ENCODE measurements at places on chromosomes 7 and 10. TPM values are rescaled to one million over a fixed set of nuclear protein-coding genes. Genes with fewer than 3 reads are reported as not detected.

CHN2 gene
- polyA plus RNA-seq, result 8.2 TPM

CALCR gene
- not detected for polyA plus RNA-seq

CDHR3 gene
- polyA plus RNA-seq, result 0.74 TPM

UCN3 gene
- polyA plus RNA-seq, result not detected

KAZALD1 gene
- 15.5 TPM for polyA plus RNA-seq

OR9A2 gene
- polyA plus RNA-seq, result not detected

ITPRID1 gene
- polyA plus RNA-seq, result not detected

Data from spleen (tissue), 13 donors.